Esophagus muscularis mucosa (tissue), 4 donors: ENCODE measurements at places on chromosomes 16 and 17. TPM values are rescaled to one million over a fixed set of nuclear protein-coding genes. Genes with fewer than 3 reads are reported as not detected.
A peak's percentile ranks its signal among the peaks of the same experiment; 100 is the strongest.

GRCh38 chr17:73623818-73624217 lies 20.4 kb downstream of the SDK2 start:
- no peak for DNase-seq

Gene MEIOB
- total RNA-seq = not detected

Gene GGT6
- total RNA-seq = not detected

DNA sequence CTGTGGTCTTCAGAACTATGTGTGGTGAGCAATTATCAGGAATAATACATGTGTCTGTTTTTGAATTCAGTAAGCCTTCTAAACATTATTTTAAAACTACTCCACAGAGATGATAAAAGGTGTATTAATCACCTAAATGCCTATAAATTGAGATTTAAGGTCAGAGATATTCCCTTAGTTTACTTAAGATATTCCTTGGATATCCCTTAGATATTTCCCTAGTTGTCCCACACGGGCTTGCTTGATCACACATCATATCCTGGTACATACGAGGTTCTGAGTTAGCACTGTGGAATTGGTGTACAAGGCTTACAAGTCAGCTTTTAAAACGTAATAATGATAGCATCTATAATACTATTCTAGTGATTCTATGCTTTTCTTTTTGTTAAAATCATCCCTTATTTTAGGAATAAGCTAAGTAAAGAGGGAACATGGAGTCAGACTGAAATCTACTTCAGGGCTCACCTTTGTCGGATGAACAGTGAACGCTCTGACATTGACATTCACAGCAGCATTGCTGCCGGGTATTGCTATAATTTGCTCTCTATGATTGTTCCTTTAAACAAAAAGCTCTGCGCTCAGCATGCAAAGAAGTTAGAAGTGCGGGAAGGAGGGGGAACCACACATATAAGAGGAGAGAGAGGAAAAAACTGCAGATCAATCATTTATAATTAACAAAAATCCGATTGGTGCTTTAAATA lies 136.5 kb downstream of the SKAP1 start:
- DNase-seq = no peak

- no peak for DNase-seq
Observed at GRCh38 chr16:71367241-71367976, 8.9 kb downstream of the CALB2 start.

Gene KRTAP3-3
- total RNA-seq = not detected

Gene SPATA22
- 0.50 TPM for total RNA-seq

DNA sequence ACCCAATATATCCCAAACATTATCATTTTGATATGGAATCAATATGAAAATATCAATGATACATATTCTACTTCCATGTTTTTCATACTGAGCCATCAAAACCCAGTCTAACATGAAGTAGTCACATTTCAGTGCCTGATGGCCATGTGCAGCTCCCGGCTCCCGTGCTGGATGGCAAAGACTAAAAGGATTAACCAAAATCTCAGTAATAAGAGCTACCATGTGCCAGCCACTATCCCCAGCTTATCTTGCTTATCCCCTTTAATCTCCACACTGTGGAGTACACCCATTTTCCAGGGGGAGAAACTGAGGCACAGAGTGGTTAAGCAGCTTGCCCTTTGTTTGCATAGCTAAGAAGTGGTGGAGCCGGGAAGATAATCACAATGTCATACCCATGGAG lies 9.2 kb downstream of the CD300LG start:
- DNase-seq = no peak

DNA sequence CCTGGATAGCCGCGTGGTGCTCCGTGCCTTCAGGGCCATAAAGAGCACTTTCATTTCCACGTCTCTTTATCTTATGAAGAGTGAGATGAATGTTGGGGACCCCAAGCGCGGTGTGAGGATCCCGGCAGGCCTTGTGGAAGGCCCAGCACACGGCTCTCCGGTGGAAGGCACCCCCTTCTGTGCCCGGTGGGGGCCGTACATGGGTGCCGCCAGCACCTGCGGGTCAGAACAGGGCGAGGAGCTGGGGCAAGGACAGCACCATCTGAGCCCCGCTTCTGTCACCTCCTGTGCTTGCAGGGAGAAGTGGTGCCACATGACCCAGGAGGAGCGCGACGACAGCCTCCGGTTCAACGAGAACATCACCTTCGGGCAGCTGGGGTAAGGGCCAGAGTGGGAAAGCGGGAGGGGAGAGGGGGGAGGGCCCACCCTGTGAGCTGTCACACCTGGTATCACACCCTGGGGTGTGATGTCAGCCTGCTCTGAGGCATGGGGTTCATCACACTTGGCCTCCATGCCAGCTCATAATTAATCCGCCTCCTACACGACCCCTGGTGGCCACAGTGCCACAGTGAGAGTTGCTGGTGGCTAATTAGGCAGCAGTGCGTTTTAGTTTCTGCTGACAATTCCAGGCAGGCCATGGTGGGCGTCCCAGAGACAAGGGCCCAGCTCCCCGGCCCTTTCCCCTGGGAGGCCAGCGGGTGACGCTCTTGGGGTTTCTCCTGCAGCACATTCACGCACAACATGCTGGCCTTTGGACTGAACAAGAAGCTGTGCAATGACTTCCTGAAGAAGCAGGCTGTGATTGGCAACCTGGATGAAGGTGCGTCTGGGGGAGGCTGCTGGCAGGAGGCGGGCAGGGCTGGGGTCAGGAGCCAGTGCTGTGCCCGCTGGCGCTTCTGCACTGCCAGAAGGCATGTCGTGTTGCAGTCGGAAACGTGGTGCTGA lies 25.7 kb downstream of the CIBAR2 start:
- no peak for DNase-seq

GRCh38 chr17:39195568-39196160 lies 1.8 kb downstream of the CACNB1 start:
- DNase-seq = no peak

- DNase-seq = no peak
Observed at GRCh38 chr17:7380321-7380720, 568 bp upstream of the TNK1 start.

- DNase-seq = peak; percentile 74
Observed at GRCh38 chr16:50533317-50533716, 14.9 kb upstream of the NKD1 start.

DNA sequence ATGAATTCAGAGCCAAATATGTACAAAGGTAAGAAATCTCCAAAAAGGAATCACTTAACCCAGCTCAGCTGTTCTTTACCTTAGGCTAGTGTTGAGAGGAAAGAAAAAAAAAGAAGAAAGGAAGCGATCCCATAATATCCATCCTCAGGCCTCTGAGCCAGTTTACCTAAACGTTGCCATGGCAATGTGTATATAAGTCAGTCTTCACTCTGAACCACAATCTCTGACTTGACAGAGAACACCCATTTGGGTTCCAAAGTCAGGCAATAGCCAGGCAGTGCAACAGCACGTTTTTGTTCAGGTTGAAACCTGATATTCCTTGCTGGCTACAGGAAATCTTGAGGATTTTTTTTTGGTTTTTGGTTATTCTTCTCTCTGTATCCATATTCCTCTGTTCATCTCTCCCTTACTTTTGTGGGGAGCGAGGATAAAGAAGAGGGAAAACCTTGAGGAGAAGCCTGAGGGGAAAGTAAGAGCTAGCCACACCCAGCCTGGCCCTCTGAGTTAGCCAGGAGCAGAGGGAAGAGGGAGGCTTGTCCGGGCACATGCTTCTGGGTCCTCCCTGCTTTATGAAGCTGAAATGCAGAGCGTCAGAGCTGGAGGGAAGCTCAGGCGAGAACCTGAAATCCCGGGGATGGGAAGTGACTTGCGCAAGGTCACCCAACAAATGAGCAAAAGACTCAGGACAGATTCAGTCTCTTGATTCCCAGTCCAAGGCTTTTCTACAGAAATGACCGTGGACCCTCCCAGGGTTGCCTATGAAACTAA lies 152.7 kb downstream of the SOX9 start:
- DNase-seq = no peak

GRCh38 chr16:55760310-55761001 lies 72.4 kb downstream of the CES1 start:
- DNase-seq = no peak

Gene TBC1D3L
- total RNA-seq = 7.1 TPM

GRCh38 chr17:29723278-29724047 lies 100.8 kb upstream of the CORO6 start:
- peak; percentile 8 for DNase-seq

Gene CCL16
- not detected for total RNA-seq

Gene ASPHD1
- not detected for total RNA-seq

Gene SCNN1G
- not detected for total RNA-seq

DNA sequence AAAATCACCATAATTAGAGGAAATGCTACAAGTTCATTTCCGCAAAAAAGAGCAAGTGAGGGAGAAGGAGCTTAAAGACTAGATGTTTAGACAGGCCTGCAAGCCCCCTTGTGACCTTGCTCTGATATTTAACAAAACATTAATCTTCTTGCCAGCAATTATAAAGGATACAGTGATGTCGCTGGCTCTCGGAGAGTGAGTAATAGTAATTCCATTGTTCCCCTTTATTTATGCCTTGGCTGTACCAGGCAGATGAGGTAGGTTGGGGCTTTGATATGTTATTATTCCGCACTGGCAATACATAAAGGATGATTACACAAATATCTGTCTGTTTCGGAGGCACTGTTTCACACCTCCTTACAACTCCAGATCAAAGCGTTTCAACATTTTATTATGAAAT lies 204.8 kb upstream of the SALL1 start:
- no peak for DNase-seq

GRCh38 chr17:19497624-19498023 lies 36.0 kb upstream of the SLC47A1 start:
- DNase-seq = no peak

- no peak for DNase-seq
Observed at GRCh38 chr17:6502871-6503509, 53.4 kb downstream of the PITPNM3 start.

- no peak for DNase-seq
Observed at GRCh38 chr17:49472527-49472926, 22.6 kb upstream of the NGFR start.

DNA sequence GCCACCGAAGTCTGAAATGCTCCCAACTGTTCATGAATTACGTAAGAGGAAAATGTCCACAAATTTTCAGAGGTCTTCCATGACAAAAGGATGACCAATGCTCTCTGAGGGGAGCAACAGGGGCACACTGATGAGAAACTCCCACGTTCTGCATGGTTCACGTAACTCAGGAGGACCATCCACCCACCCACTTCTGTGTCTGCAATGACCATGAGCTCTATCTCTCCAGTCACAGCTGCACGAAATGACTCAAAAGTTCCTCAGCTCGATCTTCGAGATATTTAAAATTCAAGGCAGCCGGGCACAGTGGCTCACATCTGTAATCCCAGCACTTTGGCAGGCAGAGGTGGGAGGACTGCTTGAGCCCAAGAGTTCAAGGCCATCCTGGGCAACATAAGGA lies 15.8 kb downstream of the WDR45B start:
- DNase-seq = no peak

- DNase-seq = no peak
Observed at GRCh38 chr16:68247400-68247799, 2.2 kb downstream of the PLA2G15 start.

DNA sequence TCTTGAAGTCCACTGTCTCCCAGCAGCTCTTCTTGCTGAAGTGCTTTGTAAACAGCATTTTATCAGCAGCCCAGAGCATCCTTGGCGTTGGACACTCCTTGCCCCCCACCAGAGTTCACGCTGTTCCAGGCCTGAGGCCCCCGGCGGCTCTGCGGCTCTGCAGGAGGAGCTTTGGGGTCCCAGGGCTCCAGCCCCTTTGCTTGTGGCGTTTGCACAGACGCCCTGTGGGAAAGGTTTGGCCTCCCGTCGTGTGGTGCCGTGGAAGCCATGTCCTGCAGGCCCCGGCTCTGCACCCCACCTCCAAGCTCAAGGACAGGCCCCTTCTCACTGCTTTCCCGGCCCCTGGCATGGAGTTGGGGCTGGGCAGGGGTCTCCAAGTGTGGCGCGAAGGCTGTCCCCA lies 14.1 kb downstream of the METRNL start:
- DNase-seq = no peak

GRCh38 chr16:31880322-31880979 lies 6.8 kb downstream of the ZNF267 start:
- no peak for DNase-seq

DNA sequence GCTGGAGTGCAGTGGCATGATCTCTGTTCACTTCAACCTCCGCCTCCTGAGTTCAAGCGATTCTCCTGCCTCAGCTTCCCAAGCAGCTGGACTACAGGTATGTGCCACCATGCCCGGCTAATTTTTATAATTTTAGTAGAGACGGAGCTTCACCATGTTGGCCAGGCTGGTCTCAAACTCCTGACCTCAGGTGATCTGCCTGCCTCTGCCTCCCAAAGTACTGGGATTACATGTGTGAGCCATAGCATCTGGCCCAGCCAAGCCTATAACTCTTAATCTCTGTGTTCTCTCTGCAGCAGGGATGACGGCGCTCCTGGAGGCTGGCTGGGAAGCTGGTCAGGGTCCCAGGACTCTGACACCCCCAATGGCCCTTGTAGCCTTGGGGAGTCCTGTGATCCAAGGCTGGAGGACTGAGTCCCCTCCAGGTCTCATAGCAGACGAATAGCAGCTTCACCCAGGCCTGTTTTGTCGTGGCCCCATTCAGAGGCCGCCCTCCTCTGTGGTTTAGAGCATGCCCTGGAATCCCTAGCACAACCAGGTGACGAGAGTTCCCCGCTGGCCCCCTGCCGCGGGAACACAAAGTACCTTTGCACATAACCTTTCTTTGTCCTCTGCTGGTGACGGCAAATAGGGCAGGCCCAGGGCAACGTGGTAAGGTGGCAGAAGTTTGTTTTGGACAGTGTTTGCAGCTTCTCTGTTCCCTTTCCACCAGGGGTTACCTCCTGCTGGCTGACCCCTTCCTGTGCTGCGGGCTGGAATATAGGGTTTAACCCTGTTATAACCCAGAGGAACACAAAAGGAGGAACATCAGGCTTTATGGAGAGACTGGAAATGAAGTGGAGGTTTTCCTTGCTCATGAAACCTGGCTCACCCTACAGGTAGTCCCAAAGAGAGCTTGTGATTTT lies 43.0 kb upstream of the TOB1 start:
- no peak for DNase-seq

DNA sequence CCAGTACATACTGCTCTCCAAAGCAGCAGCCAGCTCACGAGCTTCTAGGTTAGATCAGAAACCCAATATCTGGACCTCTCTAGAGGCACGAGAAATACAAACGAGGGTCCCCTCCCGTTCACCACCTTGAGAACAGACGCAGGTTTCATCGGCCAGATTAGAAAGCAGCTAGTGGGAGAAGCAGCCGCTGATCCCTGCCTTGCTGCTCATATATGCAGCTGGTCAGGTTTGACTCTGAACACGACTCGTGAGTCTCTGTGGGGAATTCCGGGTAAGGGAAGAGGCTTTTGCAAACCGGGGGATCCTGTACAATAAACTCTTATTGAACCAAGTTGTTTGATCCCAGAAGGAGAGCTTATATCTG lies 1.6 kb downstream of the VAT1L start:
- DNase-seq = no peak

Gene C1QTNF8
- total RNA-seq = not detected
